NCI-H1092 (cell line): ENCODE measurements at places on chromosomes 13 and 19.

DNA sequence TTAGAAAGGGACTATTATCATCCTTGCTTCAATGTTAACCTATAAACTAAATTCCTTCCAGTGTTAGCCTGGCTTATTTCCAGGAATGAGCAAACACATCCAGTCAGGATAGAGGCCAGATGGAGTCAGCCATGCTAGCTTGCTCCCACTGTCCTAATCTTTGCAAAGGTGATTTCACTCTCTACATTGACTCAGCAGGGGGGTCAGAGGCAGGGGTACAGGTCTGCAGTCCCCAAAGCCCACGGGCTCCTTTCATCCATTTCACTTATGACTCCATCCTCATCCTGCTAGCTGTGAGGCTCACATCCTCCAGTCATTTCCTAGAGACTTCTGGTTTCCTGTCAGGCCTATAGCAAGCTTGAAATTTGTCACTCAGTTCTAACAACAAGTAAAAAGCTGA, 63.4 kb upstream of the CEACAM8 start:
- no peak for DNase-seq

- DNase-seq, result no peak
Measured at GRCh38 chr13:114140906-114141250, 8.5 kb upstream of the RASA3 start.

DNA sequence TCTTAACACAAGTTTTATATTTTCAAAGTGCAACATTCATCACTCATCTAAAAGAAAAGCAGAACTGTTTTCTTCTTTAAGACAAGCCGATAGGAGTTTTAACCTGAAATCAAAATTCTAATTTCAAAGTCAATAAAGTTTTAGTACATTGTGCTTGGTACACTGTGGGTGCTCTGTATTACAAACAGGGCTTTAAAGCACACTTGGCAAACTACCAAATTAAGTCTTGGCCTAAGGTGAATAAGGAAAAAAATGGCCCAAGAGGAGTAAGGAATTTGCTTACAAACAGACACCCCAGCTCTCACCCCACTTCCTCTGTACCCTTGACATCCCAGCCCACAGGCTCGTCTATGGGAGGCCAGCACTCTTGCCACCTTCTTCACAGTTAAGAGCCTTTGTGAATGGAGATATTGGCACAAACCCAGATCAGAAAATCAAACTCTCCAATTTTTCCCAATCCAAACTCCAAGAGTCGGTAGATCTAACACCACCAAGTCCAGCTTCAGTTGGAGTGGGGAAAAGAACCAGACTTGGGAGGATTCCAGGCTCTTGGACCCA, 66.0 kb downstream of the ABCC4 start:
- peak; percentile 4 for DNase-seq

DNA sequence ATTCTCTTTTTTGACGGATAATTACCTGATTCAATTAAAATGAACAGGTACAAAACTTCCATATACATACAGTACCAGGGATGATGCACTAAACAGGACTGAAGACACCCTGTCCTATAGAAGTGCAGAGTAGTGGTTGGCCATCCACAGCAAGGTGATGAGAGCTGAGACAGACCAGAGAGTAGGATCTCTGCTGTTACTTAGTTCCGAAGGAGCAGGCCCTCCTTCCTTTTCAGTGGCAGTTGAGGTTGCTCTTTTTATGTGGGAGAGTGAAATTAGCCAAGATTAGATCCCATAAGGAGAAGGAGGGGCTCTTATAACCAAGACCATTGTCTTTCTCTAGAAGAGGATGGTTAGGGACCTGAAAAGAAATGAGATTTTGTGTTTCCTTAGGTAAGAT, 4.0 kb downstream of the PDS5B start:
- no peak for DNase-seq

- no peak for DNase-seq
Measured at GRCh38 chr19:14168259-14168972, 32.0 kb upstream of the ASF1B start.

DNA sequence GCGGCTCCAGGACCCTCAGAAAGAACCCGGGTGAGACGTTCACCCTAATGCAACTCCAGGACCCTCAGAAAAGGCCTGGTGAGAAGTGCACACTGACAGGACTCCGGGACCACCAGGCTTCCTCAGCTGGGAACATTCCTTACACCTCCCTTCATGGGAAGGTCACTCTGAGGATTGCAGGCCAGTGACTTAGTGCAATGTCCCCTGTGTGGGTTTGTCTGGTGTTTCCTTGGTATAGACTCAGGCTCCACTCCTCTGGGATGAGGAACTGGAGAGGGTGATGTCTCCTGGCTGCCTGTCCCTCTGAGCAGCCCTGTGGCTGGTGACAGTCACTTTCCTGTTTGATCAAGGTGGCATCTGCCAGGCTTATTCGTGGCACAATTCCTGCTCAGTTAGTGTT, 49.7 kb downstream of the TEX29 start:
- no peak for DNase-seq

DNA sequence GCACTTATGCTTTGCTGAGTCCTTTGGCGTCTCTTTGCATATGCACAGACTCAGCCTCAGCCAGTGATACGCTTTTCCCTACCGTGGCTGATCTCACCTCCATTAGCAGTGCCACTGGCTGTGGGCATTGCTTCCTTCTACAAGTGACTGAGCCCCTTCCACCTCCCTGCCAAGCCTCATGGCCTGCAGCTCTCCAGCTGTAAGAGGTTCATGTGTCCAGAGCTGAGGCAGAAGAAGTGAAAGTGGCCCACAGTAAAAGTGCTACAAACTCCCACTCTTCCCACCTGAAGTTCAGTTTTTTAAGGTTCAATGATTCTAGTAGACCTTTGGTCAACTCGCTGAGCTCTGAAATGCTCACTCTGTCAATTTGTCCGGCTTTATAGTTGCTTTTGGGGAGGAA, 44.7 kb downstream of the SMARCA4 start:
- no peak for DNase-seq

GRCh38 chr19:2867025-2867991, at the start of gene ZNF556:
ZNF556 (plus strand) TSS chr19:2867335; CDS start chr19:2867422, 87 bp downstream.
- DNase-seq, result peak; percentile 83

GRCh38 chr13:62194371-62194770, 778.7 kb upstream of the PCDH20 start:
- DNase-seq, result no peak

GRCh38 chr13:99272481-99272880, 14.3 kb upstream of the GPR18 start:
- no peak for DNase-seq

DNA sequence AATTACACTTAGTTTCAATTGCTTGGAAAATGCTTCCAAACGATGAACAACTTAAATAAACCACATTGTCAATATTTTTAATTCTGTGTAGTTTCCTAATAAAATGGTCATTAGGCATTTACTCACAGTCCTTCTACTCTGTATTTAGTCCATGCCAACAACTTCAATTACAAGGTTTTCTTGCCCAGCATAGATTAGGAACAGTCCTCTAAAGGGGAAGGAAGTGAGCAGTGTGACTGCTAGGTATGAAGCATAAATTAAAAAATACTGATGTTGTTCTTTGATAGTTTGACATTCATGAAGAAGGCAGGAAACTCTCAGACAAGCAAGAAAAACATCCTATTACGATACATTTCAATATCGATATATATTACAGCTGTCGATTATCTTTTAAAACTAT, 716.0 kb upstream of the PCDH9 start:
- no peak for DNase-seq

DNA sequence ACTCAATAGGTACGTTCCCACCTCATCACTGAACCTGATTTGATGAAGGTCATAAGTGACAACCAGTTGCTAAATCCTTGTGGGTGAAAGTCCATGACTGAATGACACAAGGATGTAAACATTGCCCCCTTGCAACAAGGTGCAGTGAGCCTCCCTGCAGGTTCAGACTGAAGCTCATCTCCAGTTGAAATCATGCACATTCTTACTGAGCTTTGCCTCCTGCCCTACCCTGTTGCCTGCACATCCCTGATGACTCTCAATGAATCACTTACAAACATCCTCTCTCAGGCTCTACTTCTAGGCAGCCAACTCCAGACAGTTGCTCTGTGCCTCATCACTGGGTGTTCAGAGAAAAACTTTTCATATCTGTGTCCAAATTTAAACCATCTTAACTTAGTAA, 42.5 kb upstream of the ARGLU1 start:
- no peak for DNase-seq

DNA sequence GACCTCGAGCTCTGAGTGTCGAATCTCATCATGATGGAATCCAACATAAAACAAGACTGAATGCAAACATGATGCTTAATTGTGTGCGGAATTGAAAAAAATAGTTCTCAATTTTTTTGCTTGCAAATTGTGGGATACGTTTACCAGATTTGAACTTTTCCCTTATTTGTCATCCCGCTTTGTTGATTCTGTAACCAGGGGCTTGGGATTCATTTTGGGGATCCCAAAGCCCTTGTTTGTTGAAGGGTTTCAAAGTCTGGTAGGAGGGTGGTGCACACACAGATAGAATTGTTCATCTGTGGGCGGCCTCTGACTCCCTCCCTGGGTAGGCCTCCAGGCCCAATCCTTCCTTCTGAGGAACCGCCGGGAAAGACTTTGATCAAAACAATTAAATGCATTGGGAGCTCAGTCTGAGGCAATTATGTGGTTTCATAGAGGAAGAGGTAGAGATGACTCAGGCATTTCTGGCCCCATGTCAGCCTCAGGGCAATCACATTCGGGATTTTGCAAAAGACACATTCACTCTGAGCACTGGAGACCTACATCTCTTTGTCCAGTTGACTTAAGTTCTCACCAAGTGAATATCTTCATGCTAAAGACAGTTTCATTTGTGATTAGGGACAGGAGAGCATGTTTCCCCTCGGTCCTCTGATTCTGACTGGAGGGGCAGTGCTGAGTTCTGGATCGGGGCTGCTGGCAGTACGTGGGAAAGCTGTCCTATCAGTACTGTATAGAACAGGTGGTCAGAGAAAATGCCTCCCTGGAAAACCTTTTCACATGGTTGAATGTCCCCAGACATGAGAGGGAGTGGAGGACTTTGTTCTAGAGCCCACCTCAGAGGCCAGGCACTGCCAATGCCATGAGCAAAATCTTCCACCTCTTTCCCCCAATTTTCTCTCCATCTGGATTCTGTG, 27.8 kb upstream of the IGFL4 start:
- DNase-seq, result no peak

- DNase-seq, result no peak
Measured at GRCh38 chr13:32121316-32121715, 89.7 kb downstream of the FRY start.

DNA sequence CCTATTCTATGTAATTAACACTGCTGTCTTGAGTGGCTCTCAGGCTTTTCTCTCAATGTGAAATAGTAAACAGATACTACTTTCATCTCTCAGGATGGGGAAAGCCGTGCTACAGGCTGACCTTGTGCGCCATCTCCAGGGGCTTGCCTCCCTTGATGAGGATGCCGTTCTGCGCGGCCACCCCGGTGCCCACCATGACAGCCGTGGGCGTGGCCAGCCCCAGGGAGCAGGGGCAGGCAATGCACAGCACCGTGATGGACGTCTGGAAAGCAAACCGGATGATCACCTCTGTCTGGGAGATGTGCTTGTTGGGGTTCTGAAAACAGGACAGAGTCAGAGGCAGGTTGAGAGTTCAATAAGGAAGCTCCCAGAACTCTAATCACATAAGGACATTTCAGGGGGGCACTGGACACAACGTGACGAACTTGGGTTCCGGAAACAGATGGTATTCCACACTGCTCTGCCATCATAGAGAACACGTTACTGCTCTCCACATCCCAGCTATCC, 65.0 kb downstream of the ATP7B start:
- no peak for DNase-seq

DNA sequence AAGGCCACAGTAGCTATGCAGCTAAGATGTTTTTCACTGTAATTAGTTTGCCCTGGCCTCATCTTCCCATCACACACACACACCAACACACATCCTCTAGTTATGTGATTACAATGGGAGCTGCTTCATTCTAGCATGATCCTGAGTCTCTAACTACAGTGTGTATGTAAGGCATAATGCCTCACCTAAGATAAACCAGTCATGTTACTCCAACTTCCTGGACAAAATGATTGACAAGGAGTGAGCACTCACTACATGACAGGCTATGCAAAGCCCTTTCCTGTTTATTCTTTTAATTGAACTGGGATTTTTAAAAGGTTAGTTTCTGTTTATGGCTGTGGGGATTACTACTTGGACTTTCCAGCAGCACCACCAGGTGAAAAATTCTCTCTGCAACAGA, 400.8 kb upstream of the ATXN8OS start:
- DNase-seq, result no peak

GRCh38 chr13:91664039-91664438, 265.6 kb downstream of the GPC5 start:
- no peak for DNase-seq
